Tibial artery (tissue), 4 donors: ENCODE measurements at places on chromosomes 4 and X.

DNA sequence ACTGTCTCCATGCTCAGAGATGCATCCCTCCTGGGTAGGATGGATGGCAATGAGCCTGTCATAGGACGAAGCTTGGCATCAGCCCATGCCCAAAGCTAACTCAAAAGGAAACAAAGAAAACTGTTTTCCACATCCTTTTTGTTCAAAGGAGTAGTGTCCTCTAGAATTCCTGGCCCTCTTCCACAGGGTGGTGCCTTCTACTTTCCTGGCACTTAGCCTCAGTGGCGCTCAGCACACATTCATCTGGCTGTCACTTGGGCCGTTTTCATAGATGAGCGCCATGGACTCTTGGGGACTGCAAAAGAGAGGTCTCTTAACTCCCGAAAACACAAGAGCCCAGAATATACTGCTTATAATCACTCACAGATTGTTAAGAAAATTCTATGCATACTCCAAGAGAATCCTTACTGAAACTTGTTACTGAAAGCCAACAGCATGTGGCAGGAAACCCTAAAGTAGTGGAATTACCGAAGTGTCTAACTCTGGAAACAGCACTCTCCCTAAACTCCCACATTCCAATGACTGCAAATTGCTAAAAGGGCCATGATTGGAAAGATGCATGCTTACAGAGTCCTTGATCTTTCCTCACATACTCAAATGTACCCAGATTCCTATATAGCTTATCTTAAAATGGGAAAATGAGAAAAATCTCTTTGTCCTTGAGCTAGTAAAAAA is 110.0 kb downstream of the HS6ST2 start:
- no peak for DNase-seq

DNA sequence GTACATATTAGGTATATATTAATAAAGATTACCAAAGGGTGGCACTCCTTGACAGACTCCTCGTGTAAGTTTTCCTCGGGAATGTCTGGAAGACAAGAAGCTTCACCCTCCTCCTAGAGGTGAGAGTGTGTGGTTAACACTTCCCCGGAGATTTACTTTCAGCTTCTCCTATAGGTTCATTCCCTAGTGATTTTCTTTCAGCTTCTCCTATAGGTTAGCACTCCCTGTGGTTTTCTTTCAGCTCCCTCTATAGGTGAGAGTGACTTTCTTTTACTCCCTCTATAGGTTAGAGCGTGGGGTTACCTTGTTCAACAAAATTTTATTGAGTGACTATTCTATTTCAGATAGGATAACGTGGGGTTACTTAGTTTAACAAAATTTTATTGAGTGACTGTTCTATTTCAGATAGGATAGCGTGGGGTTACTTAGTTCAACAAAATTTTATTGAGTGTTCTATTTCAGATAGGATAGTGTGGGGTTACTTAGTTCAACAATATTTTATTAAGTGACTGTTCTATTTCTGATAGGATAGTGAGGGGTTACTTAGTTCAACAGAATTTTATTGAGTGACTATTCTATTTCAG is 106.0 kb upstream of the PLAC1 start:
- DNase-seq: no peak

GRCh38 chr4:24476282-24476681 is 108.1 kb downstream of the DHX15 start:
- DNase-seq: no peak

DNA sequence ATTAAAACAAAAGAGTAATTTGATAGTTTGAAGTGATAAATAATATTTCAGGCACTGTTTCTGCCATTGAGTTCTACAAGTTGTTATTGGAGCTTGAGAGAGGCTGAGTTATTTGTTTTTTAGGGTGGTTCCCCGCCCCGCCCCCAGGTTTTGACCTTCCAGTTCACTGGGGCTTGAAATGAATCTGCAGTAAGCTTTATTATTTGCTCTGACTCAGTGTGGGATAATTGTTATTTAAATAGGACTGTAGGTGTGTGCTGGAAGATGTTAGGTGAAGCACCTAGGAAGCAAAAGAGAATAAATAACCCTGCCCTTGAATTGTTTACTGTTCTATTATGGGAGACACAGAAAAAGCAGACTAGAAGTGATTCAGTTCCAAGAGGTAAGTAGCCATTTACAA is 81.2 kb upstream of the KCNIP4 start:
- DNase-seq: no peak

DNA sequence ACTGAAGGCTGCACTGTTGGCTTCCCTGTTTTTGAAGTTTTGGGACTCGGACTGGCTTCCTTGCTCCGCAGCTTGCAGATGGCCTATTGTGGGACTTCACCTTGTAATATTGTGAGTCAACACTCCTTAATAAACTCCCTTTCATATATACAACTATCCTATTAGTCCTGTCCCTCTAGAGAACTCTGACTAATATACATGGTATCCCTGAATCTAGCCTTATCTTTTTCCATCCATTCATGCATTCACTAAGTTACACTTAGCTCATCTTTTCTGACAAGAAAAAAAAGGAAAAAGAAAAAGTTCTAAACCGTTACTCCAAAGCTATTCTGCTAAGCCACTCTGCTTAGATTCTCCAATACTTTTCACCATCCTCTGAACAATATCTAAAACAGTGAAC is 1260.2 kb upstream of the PCDH7 start:
- DNase-seq: no peak
